ENCODE measurements at places on chromosomes 13 and 19.

DNA sequence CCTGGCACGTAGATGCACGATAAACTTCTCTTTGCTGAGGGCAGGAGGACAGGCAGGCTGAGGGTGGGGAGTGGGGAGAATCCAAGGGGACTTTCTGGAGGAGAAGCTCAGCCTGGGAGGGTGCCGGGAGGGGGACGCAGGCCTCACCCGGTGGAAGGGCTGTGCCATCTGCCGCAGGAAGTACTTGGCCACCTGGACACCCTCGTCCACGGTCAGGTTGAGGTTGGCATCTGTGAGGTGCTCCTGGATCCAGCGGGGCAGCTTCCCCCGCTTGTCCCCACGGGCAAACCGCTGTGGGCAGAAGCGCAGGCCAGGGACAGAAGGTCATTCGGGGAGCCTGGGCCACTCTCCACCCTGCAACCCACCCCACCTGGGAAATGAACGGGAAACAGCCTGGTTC, 11.5 kb downstream of the KLC3 start:
- DNase-seq, result no peak

- DNase-seq, result no peak
Measured at GRCh38 chr13:110916301-110917142, 1.7 kb upstream of the ANKRD10 start.

- no peak for DNase-seq
Measured at GRCh38 chr13:33347861-33348260, 62.3 kb upstream of the STARD13 start.

GRCh38 chr19:28823338-28823961, 389.5 kb downstream of the UQCRFS1 start:
- no peak for DNase-seq

DNA sequence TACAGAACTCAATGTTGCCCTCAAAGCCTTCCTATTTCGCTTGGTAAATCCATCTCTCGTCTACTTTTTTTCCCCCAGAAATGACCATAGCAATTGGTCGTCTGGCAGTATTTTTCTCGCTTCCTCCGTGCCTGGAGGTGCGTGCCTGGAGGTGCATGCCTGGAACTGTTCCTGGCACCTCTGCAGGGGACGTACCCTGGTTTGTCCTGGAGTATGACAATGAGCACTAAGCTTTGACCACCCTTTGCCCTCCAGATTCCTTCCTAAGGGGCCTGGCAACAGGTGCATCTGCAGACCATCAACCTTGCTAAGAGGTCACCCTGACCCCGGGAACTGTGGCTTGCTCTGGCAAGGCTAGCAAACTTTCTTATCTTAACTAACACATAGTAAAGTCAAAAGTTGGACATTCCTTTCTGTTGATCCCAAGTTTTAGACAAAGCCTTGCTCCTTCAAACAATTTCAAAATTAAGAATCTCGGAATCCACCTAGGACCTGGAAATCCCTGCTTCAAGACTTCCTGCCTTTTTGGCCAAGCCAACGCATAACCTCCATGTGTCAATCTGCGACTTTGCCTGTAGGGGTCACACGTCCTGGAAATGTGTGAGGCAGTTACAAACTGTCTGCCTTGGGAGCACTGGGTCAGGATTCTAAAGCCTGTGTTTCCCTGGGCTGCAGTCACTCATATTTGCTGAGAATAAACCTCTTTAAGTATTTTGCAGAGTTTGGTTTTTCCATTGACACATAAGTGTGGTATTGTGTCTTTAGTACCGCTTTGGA, 28.8 kb upstream of the TUBGCP3 start:
- DNase-seq, result no peak

DNA sequence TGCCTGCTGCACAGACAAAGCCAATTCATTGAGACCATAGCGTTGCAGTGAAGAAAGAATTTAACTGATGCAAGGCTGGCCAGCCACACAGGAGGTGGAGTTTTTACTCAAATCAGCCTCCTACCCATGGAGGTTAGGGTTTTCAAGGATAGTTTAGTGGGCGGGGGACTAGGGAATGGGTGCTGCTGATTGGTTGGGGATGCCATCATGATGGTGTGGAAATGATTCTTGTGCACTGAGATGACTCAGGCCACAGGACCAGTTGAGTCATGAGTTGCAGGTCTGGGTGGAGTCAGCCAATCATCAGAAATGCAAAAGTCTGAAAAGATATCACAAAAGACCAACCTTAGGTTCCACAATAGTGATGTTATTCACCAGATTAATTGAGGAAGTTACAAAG, 359.6 kb downstream of the FOXO1 start:
- no peak for DNase-seq

DNA sequence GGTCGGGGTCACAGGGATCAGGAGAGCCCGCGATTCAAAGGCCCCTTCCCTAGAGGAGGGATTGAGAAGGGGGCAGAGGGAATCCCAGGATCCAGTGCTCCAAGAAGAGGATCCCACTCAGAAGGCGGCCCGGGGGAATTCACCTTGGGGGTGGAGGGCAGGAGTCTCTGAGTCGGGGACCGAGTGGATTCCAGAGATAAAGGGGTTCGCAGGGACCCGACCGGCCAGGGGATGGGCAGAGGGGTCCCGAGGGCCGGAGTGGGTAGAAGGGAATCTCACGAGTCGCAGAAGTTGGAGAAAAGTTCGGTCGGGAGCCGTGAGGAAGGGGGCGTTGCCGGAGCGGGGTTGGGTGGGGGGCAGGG, 261 bp downstream of the PRKD2 start:
- no peak for DNase-seq

GRCh38 chr13:93298713-93299112, 72.1 kb downstream of the GPC6 start:
- DNase-seq, result no peak

DNA sequence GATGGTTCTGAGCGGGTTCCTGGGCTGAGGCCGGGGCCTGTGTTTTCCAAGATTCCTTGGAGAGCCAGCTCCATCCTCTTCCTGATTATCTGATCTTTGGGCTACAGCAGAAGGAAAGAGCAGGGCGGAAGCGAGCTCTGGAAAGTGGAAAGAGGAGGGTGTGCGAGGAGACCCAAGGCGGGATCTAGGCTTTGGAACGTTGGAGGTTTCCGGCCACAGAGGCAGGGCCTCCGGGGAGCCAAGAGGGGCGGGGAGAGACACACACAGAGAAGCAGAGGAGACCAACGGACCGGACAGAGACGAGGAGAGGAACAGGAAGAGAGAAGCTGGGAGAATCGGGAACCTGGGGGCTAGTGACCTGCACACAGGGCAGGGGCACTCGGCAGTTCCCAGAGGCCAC, at the start of gene CLEC11A:
Gene CLEC11A, plus strand, starts transcription at position 296 of the 400 bp plus-strand sequence. CDS start 162 bp downstream, outside the sequence.
- peak; percentile 49 for DNase-seq

Measured in tibial nerve (tissue), 4 donors.